ENCODE measurements at places on chromosomes 4 and X.

- DNase-seq, result no peak
Measured at GRCh38 chrX:11778230-11778629, 20.2 kb downstream of the MSL3 start.

DNA sequence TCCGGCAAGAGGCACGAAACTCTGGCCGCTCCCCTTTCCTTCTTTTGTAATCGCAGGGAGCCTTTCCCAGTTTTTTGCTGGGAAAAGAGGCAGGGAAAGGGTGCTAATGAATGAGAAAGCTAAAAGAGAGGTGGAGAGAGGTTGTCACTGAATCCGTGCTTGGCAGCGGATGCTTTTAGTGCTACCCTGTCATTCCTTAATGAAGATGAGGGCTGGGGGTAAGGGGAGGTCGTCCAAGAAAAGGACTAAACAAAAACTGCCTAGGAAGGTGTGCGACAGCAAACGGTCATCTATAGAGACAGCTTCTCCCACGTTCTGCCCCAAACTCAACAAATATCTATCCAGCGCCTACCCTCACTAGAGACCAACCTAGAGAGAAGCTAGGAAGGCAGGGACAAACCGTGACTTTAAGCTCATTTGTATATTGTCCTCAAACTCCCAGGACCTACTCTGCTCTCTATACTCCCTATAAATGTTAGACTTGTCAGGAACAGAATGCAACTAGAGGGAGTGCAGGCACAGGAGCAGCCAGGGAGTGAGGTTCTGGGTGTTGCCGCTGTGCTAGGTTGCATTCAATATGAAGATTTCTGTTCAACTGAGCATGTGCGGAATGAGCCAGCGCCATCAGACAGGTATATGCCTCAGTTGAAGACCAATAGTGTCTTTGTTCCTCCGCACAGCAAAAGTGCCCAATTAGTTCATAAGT is 777 bp upstream of the CASK start:
- DNase-seq, result peak; percentile 31

DNA sequence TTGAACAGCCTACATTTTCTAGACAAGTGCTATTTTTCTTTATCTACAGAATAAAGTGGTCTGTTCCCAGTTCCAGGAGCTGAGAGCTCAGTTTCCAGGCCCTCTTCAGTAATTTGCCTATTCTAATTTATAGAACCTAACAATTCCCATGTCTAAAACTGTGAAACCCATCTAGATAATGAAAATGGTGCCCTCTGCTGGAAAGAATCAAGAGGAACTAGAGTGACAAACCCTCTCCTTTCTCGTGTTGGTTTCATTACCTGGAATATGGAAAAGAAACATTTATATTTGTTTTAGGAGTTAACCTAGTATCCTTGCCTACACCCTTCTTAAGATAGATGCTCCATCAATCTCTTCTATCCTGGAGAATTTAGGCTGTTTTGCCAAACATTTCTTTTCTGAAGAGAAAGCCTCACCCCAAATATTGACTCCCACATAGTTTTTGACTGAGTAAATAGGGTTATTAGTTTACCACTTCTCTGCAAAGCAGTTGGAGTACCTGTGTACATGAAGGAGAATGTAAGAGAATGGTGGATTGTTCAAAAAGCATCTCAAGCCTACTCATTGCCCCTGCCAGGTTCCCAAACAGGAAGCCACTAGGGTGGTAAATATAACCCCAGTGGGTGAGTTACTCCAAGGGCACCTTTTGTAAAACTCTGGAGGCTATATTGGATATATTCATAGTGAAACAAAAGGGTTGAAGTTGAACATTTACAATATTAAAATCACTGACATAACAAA is 121.6 kb downstream of the RASL11B start:
- peak; percentile 98 for DNase-seq

DNA sequence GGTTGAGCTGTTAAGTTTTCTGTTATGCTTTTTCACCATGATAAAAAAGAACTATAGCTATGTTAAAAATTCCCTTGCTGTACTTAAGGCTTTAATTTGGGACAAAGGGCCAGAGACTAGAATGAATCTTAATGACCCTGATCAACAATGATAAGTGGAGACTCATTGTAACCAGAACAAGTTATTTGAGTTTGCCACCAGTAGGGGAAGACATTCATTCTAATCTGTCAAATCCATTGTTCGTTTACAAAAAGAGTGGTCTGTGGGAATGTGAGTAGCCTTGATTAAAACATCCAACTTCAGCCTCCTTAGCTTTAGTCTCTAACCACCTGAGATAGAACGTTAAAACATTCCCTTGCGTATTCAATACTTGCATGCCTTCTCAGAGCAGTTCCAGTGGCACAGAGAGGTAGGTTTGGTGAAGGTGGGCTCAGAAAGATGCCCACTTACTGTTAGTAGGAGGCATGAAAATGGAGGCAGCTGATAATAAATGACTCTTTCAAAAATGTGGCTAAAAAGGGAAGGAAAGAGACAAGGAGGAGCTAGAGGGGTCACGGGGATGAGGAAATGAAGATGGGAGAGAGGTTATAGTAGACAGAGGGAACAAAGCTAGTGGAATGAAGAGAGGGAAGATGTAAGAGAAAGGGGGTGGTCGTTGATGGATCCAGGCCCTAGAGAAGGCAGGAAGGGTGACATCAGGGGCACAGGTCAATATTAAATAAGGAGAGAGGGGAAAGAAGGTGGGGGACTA is 66.2 kb downstream of the EGF start:
- peak; percentile 24 for DNase-seq

DNA sequence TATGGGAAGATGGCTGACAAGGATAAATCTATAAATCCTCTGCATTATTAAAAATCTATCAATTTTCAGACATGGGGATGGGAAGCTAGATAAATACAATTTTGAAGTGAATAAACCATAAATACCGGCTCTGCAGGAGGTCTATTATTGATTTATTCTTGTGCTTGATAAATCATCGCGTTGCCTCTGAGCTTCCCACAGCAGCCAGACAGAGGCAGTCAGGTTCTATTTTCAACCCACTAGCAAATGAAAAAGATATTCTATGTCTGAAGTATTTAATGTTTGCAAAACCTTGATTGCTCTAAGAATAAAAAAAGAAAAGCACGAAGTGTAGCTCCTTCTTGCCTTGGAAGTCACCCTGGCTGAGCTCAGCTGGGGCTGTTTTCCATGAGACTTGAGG is 216.2 kb downstream of the DHRSX start:
- DNase-seq, result no peak

DNA sequence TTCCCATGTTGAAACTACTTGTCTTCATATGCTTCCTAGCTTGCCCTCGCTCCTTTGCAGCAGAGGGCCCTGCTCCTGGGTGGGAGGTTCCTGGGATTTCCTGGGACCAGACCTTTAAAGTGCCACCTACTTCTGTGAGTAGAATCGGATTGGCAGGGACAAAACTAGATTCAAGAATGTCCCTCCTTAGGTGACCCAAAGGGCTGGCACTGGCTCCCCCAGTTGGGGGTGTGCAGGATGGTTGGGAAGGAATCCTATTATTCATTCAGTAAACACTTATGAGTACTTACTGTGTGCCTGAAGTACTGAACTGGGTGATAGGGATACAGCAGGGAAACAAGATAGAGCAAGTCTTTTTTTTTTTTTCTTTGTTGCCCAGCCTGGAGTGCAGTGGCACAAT is 2.6 kb upstream of the KANTR start:
- DNase-seq, result no peak

- no peak for DNase-seq
Measured at GRCh38 chr4:13918991-13919441, 291.5 kb upstream of the BOD1L1 start.

DNA sequence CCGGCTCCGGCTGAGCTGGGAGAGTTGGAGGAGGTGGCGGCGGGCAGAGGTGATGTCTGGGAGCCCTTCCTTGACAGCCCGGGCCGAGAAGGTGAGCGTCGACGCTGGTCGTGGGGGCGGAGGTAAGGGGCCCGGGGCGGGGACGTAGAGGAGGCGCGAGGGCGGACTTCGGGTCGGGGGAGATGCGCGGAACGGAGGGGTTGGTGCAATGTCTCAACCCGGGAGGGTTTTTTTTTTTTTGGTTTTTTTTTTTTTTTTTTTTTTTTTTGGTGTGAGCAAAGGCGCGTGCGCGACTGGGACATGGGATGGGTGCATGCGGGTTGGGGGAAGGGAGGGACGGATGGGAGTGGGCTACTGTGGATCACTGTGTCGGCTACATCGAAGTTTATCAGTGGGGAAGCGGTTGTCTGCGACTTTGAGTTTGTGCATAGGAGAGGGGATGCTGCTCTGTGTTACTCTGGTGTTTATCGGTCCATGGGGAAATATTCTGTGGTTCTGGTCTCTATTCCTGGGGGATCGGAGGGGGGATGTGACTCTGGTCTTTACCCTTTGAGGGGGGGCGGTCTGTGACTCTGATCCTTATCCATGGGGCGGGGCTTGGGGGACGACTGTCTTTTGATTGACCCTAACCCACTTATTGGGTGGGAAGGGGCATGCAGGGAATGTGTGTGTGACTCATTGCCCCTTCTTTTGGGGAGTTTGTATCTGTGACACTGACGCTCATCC is 537 bp downstream of the RBM10 start:
- no peak for DNase-seq

DNA sequence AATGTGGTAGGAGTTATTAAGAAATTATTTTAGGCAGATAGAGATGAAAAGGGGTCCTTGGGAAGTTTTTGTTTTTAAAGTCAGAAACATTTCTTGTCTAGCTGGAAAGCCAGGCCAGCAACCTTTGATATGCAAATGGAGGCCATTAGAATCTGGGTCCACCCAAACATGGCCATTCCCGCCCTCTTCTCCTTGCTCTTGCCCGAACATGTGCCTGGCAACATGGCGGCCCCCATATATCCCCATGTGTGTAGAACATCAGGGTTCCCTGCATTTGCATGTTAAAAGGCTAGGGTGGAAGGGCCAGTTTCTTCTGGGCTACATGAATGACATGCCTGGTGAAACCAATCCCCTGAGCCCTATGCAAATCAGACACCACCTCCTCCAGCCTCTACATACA is 80.7 kb upstream of the PLAC8 start:
- no peak for DNase-seq
